Stimulated activated CD8-positive, alpha-beta memory T cell treated with anti-CD3 and anti-CD28 coated beads, Interleukin-15, amount 100 ng/mL, for 48 hours (primary cell): ENCODE measurements at places on chromosomes 5 and 9.

DNA sequence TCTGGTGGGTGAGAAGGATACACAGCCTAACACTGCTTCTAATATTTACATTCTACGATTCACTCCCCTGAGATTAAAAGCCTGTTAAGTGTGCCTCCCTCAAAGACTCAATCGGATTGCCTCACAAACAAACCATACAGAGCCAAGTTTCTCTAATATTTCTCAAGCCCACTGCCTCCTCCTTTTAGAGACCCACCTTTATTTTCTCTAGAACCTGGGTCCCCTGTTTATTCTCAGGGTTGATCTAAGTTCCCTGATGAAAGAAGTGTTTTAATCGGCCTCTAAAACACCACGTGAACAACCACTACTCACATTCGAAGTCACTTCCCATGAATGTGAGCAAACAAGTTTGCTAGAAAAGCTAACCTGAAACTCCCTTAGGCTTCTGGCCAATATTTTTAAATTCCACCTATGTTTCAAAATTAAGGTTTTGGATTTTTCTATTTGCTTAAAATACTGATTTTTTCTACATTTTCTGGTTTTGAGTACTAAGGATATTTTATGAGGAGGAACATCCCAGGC lies 76.5 kb downstream of the GLIS3 start:
- no peak for DNase-seq

DNA sequence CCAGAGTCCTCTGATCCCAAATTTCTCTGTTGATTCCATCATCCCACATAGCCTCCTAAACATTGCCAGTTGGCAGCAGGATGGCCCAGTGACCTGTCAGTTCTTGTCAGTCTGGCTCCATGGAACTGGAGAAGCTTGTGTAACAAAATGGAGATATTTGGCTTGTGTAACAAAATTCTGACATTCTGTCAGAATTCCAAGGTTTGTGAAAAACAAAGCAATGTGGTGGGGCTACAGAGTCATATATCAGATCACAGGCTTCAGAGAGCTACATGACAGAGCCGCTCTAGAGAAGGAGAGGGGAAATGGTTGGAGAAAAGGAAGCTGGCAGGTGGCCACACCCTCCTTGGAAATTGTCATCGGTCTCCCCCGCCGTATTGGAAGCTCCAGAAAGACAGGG lies 75.4 kb upstream of the MAN2A1 start:
- no peak for DNase-seq

DNA sequence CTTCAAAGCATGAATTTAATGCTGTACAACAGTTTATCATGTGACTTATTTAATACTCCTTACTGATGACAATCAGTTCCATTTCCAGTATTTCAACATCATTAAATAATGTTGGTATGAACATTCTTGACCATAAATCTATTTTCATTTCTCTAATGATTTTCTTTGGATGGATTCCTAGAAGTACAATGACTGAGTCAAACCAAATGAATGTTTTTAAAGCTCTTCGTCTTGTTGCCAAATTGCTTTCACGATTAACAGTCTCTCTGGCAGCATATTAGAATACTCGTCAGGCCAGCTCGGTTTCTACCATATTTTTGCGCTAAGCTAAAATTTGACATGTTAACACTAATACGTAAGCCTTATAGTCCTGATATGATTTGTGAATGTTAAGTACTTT lies 197.0 kb downstream of the TRPM3 start:
- no peak for DNase-seq

DNA sequence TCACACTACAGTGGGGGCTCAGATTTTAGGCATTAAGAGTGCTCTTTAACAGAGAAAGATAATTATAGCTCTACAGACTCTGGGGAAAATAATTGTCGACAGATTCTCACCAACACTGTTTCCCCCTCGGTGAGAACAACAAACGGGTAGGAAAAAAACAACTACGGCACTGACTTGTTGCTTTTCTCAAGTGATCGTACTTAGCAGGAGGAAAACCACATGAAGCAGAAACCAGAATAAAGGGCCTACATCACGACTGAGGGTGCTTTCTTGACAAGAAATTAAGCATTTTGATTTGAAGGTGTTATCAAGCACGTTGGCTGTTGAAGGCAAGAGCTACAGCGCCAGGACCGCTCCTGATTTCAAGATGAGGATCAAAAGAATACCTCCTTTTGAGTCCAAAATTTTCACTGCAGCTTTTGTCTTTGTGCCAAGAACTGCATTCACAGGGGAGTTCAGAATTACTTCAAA lies 27.2 kb upstream of the CER1 start:
- no peak for DNase-seq

DNA sequence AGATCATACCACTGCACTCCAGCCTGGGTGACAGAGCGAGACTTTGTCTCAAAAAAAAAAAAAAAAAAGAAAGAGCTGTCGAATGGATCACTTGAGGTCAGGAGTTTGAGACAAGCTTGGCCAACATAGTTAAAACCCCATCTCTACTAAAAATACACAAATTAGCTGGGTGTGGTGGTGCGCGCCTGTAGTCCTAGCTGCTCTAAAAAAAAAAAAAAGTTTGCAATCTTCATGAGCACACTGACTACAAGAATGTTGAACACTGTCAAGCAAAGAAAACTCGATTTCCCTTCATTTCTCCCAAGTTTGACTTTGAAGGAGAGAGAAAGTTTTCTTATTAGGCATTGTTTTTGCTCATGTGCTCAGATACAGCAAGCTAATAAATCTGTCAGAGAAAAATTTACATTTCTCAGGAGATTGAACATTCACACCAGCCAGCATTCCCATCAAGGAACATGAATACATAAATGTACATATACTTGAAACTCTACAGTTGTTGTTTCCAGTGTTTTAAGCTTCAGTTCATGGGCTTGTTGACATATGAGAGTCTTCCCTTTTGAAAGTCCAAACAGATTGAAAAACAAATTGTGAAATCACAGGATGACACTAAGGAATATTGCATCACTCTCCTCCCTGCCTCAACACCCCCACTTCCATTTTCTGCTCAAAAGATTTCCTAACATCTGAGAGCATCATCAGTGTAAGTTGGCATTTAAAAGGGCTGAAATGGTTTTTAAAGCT lies 81.8 kb downstream of the ARRDC3 start:
- DNase-seq, result no peak

GRCh38 chr5:35672995-35673394 lies 55.3 kb downstream of the SPEF2 start:
- peak; percentile 4 for DNase-seq

DNA sequence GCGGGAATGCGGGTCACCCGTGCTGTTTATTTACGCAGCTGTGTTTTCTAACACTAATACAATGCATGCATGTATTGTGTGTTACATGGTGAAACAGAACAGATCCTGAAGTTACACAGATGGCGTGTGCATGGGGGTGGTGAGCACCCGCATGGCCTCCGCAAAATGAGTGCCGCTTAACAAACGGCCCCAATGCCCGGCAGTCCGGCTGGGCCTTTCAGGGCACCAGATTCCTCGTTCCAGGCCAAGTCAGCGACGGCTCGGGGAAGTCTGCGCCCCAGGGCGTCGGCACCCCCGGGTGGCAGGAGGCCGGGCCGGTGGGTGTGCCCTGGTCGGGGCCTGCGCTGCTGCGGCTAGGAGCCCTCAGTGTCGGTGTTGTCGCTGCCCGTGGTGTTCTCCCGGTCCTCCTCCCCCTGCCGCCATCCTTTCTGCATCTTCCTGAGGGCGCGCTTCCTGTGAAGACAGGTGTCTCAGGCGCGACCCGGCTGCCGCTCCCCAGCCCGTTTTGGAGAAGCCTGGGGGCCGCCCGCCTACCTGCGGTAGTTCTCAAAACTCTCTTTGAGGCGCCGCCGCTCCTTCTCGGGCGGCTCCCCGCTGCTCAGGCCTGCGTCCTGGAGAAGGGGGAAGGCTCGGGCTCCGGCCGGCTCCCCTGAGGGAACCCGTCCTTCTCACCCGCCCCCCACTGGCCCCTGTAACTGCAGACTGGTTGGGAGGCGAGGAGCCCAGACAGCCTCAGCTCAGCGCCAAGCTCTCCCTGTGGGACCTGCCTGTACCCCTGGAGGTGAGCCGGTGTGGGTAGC lies 605 bp upstream of the DNLZ start:
- no peak for DNase-seq

DNA sequence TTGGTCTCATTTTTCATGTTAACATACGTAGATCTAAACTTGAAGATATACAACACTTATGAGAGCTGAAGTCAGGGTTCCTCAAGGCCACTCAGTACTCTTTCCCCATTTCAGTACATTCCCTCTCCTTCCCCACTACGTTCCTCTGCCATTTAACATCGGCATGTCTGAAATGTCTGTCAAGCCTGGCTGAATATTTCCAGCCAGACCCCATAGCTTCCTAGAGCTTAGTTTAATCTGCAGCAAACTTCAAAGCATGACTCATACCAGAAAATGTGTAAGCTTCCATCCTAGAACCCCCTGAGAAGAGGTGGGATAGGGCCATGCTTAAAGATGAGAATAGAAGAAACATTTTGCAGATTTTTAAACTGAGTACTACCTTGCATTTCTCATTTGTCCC lies 6.2 kb downstream of the GZMA start:
- DNase-seq, result no peak

DNA sequence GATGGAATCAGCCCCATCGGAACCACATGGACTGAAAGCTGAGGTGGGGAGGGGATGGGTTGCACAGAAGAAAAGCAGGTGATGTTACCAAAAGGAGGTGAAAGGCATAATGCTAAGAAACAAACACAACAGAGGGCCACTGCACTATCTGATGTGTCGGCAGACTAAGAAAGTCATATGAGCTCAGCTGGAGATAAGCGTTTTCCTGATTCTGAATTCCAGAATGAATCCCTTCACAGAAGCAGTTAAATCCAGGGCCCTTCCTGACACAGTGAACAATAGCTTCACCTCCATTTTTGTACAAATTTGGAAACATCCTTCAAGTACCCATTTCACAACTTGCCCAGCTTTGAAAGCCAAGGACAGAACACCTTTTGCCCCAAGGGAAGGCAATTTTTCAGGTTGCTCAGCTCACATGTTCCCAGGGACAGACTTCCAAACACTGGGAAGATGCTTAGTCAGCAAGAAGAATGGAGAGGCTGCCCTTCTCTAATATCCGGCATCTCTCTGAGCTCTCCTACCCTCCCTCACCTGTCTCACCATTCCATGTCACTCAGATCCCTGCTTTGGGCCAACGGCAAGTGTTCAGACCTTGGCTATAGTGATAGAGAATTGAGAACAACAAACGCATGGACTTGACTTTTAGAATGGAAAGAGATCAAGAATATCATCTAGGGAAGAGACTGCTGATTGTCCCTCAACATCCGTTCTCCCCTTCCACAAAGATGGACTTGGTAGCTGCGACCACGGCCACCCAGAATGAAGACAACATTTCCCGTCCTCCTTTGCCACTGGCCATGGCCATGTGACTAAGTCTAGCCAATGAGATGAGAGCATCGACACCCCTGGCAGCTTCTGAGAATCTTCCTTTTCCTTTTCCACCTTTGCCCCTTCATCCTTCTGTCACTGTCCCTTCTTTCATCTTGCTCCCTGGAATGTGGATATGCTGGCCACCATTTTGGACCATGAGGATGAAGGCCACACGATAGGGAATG lies 68.6 kb upstream of the IL17B start:
- no peak for DNase-seq

GRCh38 chr9:72202009-72202408 lies 52.8 kb downstream of the GDA start:
- no peak for DNase-seq

GRCh38 chr5:24280215-24280614 lies 364.6 kb downstream of the CDH10 start:
- DNase-seq, result no peak

DNA sequence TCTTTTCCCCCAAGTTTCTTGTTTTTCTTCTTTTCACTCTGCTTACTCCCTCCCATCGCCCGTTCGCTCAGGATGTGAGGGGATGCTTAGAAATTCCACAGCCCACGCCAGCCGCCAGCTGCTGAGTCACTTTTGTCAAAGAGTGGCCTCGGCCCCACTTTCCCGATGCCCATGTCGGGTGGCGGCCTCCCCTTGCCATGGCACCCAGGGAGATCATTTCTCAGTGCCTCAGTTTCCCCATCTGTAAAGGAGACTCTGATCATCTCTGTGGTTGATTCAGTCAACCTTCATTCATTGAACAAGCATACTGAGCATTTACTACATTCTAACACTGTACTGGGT lies 353 bp upstream of the PDGFRB start:
- no peak for DNase-seq

- DNase-seq, result peak; percentile 37
These were observed 35.0 kb downstream of the IPPK start for GRCh38 chr9:92634712-92635605.

- no peak for DNase-seq
These were observed 552.5 kb upstream of the FTMT start for GRCh38 chr5:121299153-121299552.

- DNase-seq, result no peak
These were observed 140.6 kb downstream of the LRRC70 start for GRCh38 chr5:62719061-62719720.

DNA sequence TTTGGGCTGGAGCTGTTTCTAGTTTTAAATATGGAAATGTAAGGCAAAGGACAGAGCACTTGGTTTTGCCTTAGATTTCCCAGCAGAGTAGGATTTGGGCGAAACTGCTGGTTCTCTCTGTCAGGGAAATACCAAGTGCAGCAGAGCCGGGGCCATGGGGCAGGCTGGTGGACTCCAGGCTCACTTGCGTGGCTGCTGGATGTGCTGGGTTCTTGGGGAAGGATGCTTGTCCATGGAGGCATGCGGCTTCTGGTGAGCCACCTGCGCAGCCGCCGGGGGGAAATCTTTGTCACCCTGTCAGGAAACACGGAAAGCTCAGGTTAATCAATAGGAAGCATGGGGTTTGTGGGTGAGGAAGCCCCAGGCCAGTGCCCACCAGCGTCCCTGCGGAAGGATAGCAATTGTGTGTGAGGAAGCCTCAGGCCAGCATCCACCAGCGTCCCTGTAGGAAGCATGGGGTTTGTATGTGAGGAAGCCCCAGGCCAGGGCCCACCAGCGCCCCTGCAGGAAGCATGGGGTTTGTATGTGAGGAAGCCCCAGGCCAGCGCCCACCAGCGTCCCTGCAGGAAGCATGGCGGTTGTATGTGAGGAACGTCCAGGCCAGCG lies 80.1 kb downstream of the DAP start:
- DNase-seq, result no peak

DNA sequence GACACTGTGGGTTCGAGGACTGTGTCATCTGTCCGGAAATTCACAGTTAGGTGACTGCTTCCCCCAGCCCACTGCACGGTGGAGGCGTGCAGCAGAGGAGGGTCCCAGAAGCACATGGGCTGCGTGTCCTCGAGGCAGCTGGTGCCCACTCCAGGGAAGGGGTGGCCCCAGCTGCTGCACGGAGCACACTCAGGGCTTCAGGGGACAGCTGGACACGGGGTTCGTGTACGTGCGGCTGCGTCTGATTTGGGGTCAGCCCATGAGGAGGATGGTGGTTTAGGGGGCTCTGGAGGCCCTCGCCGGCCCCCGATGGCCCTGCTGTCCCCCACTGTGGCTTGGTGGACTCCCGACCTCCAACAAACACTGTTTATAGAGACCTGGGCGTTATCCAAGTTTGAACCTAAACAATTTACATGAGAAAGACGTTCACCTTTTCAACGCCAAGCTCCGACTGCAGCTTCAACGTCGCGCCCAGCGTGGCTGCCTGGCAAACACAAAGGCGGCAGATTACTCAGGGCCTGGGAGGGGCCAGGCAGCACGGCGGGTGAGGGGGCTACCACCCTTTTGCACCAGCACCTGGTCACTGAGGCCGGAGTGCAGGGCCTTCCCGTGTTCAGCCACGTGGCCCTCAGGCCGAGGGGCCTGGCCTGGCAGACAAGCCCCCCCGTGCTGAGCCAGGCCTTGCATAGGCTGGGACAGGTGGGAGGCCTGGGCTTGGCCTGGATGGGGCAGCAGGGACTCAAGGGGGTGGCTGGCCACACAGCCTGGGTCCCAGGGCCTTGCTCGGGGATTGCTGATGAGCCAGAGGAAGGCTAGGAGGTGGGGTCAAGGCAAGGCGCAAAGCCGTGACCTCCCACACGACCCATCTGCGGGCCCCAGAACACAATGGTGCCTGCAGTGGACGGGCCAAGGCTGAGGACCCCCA lies 55.2 kb downstream of the EXD3 start:
- DNase-seq, result no peak
